ENCODE measurements at places on chromosomes 6 and 20.

DNA sequence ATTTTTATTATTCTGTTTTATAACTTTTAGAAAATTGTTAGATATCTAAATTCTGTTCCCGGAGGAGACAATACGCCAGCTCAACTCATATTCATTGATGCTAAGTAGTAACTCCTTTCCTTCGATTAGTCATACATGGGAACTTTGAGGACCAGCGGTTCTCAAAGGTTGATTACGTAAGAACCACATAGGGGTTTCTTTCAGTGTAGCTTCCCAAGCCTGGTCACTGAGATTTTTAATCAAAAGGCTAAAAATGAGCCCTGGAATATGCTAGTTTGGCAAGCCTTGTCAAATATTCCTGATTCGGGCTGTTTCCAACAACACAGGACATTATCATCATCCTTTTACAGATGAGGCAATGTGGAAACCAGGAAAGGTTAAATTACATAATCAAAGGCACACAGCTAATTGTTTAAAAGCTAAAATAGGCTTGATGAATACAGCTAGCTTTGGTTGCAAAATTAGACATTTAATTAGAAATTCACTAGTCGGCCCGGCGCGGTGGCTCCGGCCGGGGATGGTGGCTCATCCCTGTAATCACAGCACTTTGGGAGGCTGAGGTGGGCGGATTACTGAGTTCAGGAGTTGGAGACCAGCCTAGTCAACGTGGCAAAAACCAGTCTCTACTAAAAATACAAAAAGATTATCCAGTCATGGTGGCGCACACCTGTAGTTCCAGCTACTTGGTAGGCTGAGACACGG is 14.6 kb upstream of the MEI4 start:
- no peak for DNase-seq

DNA sequence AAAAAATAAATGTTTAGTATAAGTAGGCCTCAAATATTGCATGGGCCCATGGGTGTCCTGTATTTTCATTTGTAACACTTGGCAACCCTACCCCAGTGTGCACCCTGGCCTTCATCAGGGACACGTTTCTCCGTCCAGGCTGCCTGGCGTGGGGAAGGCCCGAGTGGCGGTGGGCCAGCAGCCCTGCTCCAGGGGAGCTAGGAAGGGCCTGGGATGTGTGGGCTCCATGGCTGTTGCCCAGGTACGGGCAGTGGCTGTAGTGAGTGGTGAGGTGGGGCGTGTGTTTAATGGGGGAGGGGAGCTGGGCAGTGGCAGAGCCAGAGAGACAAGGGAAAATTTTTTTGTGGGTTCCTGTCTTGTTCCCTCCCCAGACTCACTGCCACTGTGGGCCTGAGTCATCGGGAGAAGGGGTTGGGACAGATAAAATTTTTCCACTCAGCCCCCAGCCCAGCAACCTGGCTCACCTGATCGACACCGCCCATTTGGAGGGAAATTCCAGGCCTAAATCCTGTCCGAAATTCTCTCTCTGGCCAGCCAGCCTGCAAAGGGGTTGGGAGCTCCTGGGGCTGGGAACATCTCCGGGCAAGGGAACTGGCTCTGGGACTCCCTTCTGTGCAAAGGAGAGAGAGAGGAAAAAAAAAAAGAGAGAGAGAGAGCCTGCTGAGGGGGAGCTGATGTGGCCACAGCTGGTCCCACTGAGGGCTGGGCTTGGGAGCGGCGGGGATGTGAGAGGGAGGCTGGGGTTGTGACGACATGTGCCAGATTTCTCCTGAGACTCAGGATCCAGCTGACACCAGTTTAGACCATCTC is 32.5 kb upstream of the VEGFA start:
- DNase-seq, result no peak

- no peak for DNase-seq
These were observed 228.8 kb downstream of the SYNDIG1 start for GRCh38 chr20:24698189-24698588.

- no peak for DNase-seq
These were observed 2.4 kb upstream of the SCRT2 start for GRCh38 chr20:677957-678356.

- DNase-seq, result no peak
These were observed 643.6 kb upstream of the CHD6 start for GRCh38 chr20:42261766-42262270.

All from NCI-H2227 treated with DMSO at 0.1 percent for 48 hours (cell line).